NCI-H187 treated with DMSO at 0.1 percent for 48 hours (cell line): ENCODE measurements at places on chromosomes 1 and 21.

DNA sequence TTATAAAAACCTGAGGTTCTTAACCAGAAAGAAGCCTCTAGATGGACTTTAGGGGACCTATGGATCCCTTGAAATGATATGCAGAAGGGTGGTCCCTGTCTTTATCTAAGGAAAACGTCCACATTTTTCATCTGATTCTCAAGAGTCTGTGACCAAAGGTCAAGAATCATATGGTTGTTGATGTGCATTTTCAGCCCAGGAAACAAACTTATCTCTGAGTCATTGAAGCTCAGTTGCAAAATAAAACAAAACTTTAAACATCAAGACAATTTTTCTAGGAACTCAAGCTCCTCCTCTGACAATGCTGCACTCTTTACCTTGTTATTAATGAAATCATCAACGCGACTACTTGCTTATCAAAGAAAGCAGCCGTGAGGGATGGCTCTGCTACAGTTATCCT lies 83.3 kb downstream of the TIAM1 start:
- no peak for DNase-seq

DNA sequence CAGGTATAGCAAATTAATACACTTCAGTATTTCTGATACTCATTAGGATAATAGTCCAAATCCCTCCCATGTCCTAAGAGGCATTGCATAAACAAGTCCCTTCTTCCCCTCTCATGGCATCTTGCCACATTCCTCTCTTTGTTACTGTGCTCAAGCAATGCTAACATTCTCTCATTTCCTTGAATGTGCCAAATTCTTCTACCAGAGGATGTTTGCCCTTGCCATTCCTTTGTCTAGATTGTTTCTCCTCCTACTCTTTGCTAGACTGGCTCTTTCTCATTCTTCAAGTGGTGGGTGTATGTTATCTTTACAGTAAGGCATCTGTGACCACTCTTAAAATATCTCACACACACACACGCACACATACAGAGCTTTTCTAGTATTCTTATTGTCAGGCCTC lies 621.0 kb upstream of the CXADR start:
- DNase-seq = no peak

DNA sequence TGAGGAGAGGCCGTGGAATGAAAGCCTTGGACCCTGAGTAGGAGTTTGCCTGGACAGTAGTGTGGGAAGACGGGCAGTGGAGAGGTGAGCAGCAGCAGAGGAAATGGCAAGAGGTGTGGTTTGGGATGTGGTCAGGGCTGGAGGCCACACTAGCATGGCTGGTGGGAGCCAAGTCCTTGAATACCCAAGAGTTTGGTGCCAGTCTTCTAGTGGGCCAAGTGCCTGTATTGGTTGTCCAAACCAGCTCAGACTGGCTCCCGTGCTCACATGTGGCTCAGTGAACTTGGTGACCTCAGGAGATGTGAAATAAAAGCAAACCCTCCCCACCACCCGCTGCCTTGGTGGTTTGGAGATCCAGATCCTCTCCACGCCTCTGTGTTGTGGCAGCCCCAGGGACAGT lies 2.4 kb downstream of the GUCA2A start:
- DNase-seq = no peak

GRCh38 chr21:39314143-39315027 lies 953 bp upstream of the BRWD1 start:
- DNase-seq = no peak

- DNase-seq = no peak
Observed at GRCh38 chr1:244792188-244792850, 43.1 kb upstream of the COX20 start.
